CD4-positive, alpha-beta memory T cell (primary cell): ENCODE measurements at places on chromosomes 11 and 22. TPM values are rescaled to one million over a fixed set of nuclear protein-coding genes. Genes with fewer than 3 reads are reported as not detected.

GRCh38 chr22:45502215-45503049 lies at the start of gene FBLN1:
Gene FBLN1 (plus strand): TSS chr22:45502883. CDS start chr22:45502986, 103 bp downstream.
- H3K4me3 ChIP-seq, result no peak within 1 kb of the TSS
- peaks cover 5% of the 10 kb centered on the region for H3K27me3 ChIP-seq
- H3K36me3 ChIP-seq, result no peaks in the 10 kb centered on the region

DNA sequence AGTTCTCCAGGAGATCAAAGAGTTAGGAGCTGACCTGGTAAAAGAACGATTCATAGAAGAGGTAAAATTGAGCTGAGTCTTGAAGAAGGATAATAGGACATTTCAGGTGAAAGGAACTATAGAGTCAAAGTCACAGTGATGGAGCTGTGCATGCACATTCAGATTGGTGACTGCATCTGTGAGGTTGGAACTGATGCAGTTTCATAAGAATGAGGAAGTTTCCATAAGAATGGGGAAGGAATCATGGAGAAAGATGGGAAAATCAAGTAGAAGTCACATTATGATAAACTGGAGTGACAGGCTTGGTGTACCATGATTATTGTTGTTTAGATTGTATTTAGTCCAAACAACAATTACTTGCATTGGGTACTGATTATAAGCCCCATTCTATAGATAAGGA lies 232.2 kb downstream of the FAM76B start:
- H3K27ac ChIP-seq, result no peak overlapping the region
- H3K36me3 ChIP-seq, result no peaks in the 10 kb centered on the region
- H3K4me1 ChIP-seq, result no peaks in the 10 kb centered on the region
- no peak overlapping the region for H3K4me3 ChIP-seq

DNA sequence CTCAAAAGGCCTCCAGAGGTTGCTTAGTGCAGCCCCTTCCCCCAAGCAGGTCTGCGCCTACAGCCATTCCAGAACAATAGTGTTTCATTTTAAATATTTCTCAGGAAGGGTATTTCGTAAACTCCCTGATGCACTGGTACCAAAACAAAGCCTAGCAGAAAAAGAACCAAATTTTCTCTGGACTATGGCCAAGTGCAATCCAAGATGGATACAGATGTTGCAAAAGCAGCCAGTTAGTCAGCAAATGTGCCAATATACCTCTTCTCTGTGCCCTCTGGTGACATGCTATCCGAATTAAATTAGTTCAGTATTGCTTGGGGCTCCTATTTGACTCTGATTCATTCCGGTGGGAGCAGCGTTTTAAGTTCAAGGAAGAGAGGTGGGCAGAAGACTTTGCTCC lies 247.8 kb downstream of the NTM start:
- no peak for DNase-seq
- H3K27ac ChIP-seq, result no peak overlapping the region
- no peak overlapping the region for H3K4me3 ChIP-seq

- no peak for DNase-seq
- H3K27ac ChIP-seq, result no peak overlapping the region
- no peaks in the 10 kb centered on the region for H3K4me1 ChIP-seq
- no peaks in the 10 kb centered on the region for H3K27me3 ChIP-seq
Measured at GRCh38 chr11:21321072-21321471, 651.7 kb downstream of the NELL1 start.

GRCh38 chr22:22740560-22741276 lies 96.3 kb downstream of the GGTLC2 start:
- no peaks in the 10 kb centered on the region for H3K27me3 ChIP-seq
- H3K36me3 ChIP-seq, result no peaks in the 10 kb centered on the region
- H3K4me3 ChIP-seq, result no peak overlapping the region
- no peak overlapping the region for H3K27ac ChIP-seq
- H3K4me1 ChIP-seq, result no peaks in the 10 kb centered on the region

- H3K36me3 ChIP-seq, result no peaks in the 10 kb centered on the region
- peaks cover 7% of the 10 kb centered on the region for H3K27me3 ChIP-seq
- no peak overlapping the region for H3K4me3 ChIP-seq
- H3K4me1 ChIP-seq, result no peaks in the 10 kb centered on the region
- peak; percentile 31 for DNase-seq
Measured at GRCh38 chr22:36644333-36644757, 59.2 kb downstream of the CACNG2 start.

DNA sequence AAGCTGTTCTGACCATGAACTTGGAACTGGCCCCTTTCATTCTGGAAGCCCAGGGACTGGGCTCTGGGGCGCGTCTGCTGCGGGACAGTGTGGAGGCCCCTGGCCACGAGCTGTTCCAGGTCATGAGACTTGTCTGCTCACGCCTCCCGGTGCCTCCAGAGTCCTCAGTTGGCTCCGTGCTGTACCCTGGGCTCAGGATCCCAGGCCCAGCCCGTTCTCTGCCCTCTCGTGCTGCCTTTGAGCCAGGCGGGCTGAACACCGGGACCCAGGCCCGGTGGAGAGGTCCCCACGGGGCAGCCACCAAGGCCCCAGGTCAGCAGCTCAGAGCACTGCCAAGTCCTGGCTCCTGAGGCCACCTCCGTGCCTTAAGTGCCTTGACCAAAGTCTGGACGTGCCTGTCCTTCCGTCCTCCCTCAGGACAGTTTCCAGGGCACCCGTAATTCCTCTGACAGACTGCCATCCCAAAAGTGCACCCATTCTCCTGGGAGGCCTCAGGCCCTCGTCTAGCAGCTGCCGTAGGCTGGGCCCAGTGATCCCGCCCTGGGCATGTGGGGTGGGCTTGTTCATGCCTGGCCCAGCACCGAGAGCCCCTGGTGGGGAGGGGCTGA lies 36.3 kb upstream of the PPARA start:
- no peaks in the 10 kb centered on the region for H3K36me3 ChIP-seq
- H3K27ac ChIP-seq, result no peak overlapping the region
- peaks cover 4% of the 10 kb centered on the region for H3K4me1 ChIP-seq
- H3K4me3 ChIP-seq, result no peak overlapping the region

DNA sequence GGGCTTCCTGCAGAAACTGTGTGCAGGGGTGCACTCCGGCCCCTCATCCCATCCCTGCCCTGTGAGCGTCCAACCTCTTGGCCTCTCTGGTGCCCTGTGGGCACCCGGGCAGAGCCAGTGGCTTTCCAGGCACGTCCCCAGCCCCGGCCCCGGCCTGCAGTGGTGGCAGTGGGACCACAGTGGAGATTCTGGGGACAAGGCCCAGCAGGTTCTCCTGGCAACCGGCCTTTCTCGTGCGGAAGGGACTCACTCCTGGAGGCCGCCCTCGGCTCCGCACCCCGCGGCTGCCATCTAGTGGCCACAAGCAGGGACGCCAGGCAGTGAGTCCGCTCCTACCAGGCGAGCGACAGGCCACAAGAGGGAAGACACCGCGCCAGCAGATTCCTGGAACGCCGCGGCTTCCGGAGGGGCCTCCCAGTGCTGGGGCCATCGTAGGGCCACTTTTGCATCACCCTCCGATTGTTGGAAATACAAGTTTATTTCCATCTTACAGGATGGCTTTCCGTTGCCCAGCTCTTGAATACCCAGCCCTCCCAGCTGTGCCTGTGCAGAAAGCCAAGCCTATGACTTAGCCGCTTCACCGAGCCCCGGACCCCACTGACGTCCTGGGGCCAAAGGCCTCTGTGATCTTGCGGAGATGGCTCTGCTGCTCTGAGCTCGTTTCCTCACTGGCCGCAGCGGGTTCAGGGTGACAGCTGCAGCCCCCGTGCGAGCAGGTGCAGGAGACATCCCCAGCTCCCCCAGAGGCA lies 357.3 kb downstream of the CTTN start:
- H3K27me3 ChIP-seq, result no peaks in the 10 kb centered on the region
- no peak overlapping the region for H3K4me3 ChIP-seq
- H3K36me3 ChIP-seq, result no peaks in the 10 kb centered on the region
- DNase-seq, result peak; percentile 29
- H3K27ac ChIP-seq, result no peak overlapping the region

GRCh38 chr11:10935015-10935559 lies 77.2 kb upstream of the ZBED5 start:
- H3K27me3 ChIP-seq, result peaks cover 23% of the 10 kb centered on the region
- no peak overlapping the region for H3K27ac ChIP-seq
- no peak overlapping the region for H3K4me3 ChIP-seq
- no peaks in the 10 kb centered on the region for H3K36me3 ChIP-seq
- peaks cover 20% of the 10 kb centered on the region for H3K4me1 ChIP-seq

- H3K27me3 ChIP-seq, result no peaks in the 10 kb centered on the region
- peaks cover 32% of the 10 kb centered on the region for H3K4me1 ChIP-seq
- peak overlapping the region; percentile 74 for H3K4me3 ChIP-seq
- H3K27ac ChIP-seq, result peak overlapping the region; percentile 95
Measured at GRCh38 chr22:32473388-32473952, 1.1 kb upstream of the FBXO7 start.

- H3K36me3 ChIP-seq, result no peaks in the 10 kb centered on the region
- DNase-seq, result no peak
- no peak overlapping the region for H3K4me3 ChIP-seq
- no peaks in the 10 kb centered on the region for H3K27me3 ChIP-seq
- H3K27ac ChIP-seq, result no peak overlapping the region
Measured at GRCh38 chr11:2084721-2085120, 54.5 kb downstream of the IGF2 start.

- H3K36me3 ChIP-seq, result no peaks in the 10 kb centered on the region
Measured at GRCh38 chr22:30078320-30079311, 1.6 kb upstream of the HORMAD2 start.

DNA sequence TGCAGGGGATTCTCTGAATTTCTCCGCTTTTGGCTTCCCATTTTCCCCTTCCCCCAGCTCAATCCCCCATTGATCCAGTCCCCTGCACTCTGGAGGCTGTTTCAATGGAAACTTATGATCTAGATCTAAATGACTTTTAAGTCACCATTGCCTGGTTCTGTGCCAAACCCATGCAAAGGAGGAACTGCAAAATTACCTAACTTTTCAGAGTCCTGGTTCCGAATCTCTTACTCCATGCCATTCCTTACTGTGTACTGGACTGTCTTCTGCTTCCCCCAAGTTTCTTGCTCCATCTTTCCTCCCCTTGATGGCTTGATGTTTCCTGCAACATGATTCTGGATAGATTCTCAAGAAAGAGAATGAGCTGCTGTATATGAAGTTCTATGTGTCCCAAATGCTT lies 327.8 kb downstream of the MIAT start:
- H3K4me3 ChIP-seq, result no peak overlapping the region
- H3K27me3 ChIP-seq, result no peaks in the 10 kb centered on the region
- no peak overlapping the region for H3K27ac ChIP-seq
- no peaks in the 10 kb centered on the region for H3K36me3 ChIP-seq

MMP13 gene
- not detected for total RNA-seq

NECTIN1 gene
- total RNA-seq, result 3.5 TPM

PIK3IP1 gene
- 399 TPM for total RNA-seq
